ENCODE measurements at places on chromosomes 4 and X.

- no peak for DNase-seq
These were observed 448.1 kb upstream of the RASGEF1B start for GRCh38 chr4:81919810-81920209.

GRCh38 chr4:152588869-152589268 is 53.0 kb upstream of the FBXW7 start:
- no peak for DNase-seq

GRCh38 chr4:144316869-144317268 is 176.4 kb upstream of the GYPA start:
- DNase-seq = no peak

GRCh38 chrX:20672476-20672875 is 405.8 kb upstream of the RPS6KA3 start:
- DNase-seq = no peak

GRCh38 chr4:11532138-11532537 is 103.4 kb upstream of the HS3ST1 start:
- no peak for DNase-seq

GRCh38 chr4:4643306-4643705 is 101.5 kb upstream of the STX18 start:
- DNase-seq = no peak

- no peak for DNase-seq
These were observed 145.6 kb upstream of the FAT4 start for GRCh38 chr4:125169192-125169591.

DNA sequence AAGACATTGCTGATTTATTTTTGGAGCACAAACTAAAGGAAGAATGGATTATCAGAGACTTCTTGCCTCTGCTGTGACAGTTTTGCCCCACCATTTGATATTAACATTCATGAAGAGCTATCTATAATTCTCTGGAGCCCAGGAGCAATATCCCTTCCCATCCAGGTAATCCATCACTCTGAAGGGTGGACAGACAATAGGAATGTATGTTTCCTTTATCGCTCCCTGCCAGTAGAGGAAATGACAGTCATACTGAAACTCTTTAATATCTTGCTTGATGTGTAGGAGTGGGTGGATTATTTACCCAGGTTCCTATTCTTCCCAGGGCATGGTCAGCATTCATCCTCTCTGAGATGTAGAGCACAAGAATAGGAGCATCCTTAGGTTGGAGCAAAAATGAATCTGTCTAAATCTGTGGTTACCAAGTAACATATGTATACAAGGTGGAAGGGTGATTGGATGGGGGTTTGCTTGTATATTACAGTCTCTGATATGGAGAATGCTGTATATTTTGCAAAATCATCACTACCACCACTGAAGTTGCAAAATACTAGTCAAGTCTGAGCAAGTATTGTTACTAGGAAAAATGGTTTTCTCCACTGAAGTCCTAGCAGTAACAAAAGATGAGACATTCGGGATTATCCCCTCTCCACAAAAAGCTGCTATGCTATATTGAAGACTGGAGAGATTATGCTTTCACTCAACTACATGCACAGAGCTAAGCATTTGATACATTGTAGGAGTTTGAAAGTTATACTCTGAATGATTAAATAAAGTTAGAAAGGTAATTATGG is 151.6 kb downstream of the CBLL2 start:
- DNase-seq = no peak

DNA sequence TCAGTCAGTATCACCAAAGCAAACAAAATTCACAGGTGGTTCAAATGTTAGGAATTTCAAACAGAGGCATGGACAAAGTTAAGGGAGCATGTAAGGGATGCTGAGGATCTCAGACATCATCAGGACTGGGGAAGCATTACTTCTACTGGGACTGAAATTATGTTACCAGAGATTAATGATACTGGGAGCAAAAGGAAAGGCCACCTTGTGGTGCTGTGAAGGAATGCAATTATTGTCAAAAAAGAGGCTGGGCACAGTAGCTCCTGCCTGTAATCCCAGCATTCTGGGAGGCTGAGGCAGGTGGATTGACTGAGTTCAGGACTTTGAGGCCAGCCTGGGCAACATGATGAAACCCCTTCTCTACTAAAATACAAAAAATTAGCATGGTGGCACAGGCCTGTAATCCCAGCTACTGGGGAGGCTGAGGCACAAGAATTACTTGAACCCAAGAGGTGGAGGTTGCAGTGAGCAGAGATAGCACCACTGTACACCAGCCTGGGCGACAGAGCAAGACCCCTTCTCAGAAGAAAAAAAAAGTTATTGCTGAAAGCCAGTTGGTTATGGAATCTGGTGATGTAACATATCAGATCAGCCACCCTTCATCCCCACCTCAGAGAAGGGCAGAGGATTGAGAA is 954.3 kb downstream of the PCDH7 start:
- no peak for DNase-seq

DNA sequence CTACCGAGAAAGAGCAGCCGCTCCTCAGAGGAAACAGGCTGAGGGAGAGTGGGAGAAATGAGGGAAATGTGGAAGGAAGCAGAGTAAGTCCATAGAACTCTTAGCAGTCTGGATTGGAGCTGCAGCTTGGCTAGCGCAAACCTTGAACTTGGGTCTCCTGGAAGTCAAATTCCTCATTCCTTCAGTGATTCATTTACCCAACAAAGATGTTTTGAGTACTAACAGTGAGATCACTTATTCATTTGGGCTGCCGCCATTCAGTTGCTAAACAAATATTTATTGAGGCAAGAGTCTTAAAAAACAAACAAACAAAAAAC is 51.5 kb downstream of the SEL1L3 start:
- no peak for DNase-seq

Data from NCI-H2081 (cell line).